ENCODE measurements at places on chromosomes 5 and 9.

DNA sequence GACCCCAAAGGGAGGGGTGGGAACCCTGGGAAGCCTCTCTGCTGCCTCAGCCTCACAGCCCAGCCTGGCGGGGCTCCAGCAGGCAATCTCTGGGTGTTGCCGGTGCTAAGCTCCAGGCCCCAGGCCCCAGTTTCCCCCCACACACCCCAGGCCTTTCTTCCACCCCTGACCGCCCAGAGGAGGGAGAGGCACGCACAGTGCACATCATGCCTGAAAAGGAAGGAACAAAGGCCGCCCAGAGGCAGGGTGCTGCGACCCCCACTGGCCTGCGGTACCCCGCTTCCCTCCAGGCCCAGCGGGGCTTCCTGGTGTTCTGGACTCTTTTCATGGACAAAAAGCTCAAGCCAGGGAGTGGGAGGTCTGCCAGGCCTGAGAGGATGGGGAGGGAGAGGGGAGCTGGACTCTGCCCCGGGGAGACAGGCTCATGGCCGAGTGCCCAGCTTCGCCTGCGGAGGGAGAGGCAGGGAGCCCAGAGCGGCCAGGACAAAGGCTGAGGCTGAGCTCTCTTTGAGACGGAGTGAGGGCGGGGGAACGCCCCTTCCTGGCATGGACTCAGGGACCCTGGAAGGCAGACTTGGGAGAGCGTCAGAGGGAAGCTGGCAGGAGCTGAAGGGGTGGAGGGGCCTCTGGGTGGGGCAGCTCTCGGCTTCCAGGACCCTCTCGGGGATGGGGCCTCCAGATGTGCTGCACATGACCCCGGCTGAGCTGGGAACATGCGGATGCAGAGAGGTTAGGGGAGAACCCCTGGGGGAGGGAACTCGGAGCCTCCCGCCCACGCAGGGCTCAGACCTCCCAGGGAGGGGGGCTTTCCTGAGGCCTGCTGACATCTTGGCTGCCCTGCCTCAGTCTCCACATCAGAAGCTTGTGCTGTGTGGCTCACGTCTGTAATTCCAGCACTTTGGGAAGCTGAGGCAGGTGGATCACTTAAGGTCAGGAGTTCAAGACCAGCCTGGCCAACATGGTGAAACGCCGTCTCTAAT is 1.8 kb upstream of the ENTPD2 start:
- DNase-seq: no peak

DNA sequence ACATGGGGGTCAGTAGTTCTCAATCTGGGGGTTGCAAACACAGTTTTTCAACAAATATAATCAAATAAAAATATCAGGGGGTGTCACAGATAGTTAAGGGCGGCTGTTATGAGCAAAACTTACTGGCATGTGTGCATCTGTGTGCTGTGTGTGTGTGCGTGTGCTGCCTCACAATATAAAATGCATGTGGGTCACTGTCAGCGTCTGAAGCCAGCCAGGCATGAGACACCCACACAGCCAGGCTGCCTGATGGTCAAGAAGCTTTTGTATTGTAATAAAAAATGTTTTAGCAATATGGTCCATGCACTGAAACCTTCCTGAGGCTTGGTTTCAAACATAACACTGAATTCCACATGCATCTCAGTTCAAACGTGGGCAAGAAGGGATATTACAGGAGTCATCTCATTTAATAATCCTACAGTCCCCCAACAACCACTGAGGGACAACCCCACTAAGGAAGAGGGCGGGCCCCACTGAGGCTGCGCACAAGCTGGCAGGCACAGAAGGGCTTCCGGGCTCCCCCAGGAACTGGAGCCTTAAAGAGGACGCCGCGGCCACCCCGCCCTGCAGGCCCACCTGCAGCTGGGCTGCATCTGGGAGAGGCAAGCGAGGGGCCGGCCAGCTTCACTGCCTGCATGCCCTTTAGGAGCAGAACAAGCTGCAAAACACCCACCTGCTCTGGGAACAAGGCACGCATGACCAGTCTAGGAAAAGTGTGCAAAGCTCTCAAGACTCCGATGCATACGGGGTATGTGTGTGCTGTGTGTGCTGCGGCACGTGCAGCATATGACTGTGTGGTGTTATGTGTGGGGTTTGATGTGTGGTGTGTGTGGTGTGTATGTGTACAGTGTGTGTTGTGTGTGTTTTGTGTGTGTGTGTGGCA is 14.1 kb downstream of the SEMA4D start:
- DNase-seq: no peak

DNA sequence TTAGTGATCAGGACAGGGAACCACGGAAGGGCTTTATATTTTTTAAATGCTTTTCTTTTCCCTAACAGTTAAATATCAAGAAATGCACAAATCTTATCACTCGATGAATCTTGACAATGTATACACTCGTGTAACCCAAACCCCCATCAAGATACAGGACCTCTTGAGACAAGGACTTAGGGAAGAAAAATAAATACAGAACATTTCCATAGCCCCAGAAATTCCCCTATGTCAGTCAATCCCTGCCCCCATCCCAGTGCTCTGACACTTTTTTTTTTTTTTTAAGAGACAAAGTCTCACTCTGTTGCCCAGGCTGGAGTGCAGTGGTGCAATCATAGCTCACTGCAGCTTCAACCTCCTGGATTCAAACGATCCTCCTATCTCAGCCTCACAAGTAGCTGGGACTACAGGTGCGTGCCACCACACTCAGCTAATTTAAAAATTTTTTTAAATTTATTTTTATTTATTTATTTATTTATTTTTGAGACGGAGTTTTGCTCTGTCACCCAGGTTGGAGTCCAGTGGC is 2.7 kb downstream of the SPINK4 start:
- DNase-seq: no peak

GRCh38 chr5:60066502-60066901 is 173.0 kb upstream of the PDE4D start:
- DNase-seq: no peak

GRCh38 chr9:78306222-78307076 is 9.5 kb downstream of the PSAT1 start:
- DNase-seq: no peak

DNA sequence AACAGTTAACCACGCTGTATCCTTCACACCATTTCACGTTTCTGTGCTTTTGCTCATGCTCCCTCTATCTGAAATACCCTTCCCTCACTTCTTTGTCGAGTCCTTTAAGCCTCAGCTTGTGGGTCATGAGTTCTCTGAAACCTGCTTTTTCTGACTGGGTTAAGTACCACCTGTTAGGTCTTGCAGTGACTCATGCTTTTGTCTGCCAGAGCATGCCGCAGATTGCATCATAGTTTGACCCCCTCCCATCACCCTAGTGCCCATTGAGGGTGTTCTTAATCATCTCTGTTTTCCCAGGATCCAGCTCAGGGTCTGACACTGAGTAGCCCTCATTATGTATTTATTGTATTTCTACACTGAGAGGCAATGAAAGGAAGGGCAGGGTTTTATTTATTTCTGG is 190.2 kb downstream of the ASTN2 start:
- DNase-seq: no peak

- DNase-seq: no peak
Observed at GRCh38 chr9:126423142-126423915, 96.7 kb downstream of the MVB12B start.

DNA sequence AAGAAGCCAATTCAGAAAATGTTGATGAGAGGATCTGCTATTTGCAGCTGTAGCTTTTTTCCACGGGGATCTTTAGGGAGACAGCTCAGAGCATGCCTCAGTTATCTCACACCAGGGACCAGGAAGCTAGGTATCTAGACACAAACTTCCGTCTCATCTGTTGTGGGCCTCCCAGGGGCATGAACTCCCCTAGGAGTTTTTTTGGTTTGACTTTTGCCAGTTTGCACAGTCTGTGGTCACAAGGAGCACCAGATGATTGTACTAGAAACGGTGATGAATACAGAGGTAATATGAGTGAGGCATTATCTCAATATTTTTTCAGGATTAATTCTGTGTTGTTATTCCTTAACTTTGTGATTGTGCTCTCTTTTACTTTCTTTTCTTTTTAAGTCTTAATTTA is 533.2 kb upstream of the SEMA6A start:
- no peak for DNase-seq

DNA sequence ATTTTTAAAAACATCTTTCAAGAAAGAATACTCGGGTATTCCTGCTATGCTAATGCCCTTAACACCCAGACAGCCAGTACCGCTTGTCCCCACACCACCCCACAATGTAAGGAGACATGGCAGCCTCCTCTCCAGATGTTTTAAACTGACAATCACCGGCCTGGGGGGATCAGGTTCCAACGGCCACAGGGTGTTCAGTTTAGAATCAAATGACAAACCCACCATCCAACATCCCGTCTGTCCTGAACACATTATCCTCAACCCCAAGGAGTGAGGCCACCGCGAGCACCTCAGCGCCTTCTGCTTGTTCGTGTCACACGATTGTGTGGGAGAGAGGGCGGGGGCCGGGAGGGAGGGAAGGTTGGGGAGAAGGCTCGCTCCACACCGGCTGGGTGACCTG is 152.8 kb downstream of the PAX5 start:
- no peak for DNase-seq

DNA sequence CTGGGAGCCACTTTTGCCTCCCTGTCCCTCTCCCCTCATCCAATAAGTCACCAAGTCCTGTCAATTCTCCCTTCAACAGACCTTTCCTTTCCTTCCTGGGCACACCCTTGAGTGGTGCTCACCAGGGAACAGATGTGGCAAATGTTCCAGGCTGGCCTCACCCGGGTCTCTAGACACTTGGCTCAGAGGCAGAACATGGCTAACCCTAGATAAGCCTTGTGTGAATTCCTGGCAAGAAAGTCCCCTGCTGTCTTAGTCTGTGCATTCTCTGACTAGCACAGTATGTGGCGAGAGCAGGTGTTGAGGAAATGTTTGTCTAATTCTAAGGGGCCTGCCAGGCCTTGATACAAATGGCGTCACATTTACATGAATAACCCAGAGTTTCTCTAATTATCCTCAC is 41.2 kb upstream of the PTGS1 start:
- DNase-seq: no peak

GRCh38 chr5:140205952-140206351 is 31.0 kb downstream of the CYSTM1 start:
- DNase-seq: no peak

- no peak for DNase-seq
Observed at GRCh38 chr9:19934301-19934871, 145.5 kb upstream of the SLC24A2 start.

Measured in KBM-7 (cell line).